ENCODE measurements at places on chromosomes 1 and 21.

- DNase-seq: no peak
Observed at GRCh38 chr1:59703918-59704378, 110.8 kb upstream of the HOOK1 start.

DNA sequence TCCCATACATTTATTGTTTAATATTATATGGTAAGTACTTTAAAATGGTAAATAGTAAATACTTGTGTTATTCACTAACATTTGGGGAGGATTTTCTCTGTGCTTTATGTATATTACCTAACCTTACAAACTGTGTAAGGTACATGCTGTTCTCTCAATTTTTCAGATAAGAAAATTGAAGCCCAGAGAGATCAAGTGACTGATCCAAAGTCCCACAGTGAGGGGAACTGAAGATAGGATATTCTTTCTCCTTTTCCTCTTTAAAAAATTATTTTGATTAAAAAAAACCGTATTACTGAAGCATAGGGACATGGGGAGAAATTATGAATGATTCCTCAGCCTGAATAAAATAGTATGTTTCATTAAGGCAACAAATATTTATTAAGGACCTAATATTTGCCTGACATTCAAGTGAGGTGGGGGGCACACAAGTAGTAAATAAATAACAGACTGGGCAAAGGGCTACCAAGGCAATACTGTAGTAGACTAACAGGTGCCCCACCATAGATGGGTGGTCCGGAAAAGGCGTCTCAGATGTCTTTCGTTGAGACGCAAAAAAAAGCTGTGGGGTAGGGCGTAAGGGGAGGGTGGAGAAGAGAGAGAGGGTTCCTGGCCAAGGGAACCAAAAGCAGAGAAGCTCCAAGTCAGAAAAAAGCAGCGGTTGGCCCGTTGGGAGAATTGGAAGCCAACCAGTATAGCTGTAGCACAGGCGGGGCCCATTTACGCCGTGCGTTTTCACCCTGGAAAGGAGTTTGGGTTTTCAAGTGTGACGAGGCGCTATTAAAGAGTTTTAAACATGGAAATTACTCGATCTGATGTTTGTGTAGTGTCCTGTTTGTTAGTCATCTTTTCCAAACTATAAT is 944 bp upstream of the AGO3 start:
- peak; percentile 63 for DNase-seq

- DNase-seq: no peak
Observed at GRCh38 chr1:32891241-32891570, 4.9 kb downstream of the HPCA start.

DNA sequence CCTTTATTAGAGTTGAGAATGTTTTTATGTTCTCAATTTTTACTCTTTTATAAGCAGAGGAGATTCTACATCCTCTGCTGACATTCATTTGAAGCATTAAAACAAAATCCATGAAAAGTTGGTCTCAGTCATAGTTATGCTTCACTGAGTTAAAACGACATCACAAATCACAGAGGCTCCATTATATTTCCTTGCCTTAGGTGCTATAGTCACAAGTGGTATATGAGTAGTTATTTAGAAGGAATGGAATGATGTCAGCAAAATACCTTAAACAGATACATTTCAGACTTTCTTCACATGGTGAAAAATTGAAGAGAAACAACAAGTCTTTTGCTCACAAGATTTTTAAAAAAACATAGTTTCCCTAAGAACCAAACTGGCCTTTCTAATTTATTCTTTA is 11.7 kb upstream of the METTL13 start:
- DNase-seq: no peak

DNA sequence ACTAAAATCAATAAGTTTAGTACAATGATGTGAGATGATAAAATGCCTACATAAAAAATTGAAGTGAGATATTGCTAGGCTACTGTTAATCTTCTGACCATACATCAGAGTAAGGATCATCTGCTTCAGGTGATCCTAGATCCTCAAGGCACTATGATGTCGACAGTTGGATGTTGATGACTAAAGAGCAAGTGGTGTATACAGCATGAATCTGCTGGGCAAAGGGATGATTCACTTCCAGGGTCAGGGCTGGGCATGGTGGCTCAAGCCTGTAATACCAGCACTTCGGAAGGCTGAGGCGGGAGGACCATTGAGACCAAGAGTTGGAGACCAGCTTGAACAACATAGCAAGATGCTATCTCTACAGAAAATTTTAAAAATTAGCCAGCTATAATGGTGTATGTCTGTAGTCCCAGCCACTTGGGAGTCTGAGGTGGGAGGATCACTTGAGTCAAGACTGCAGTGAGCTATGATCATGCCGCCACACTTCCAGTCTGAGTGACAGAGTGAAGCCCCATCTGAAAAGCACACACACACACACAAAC is 24.6 kb downstream of the NUF2 start:
- DNase-seq: no peak

DNA sequence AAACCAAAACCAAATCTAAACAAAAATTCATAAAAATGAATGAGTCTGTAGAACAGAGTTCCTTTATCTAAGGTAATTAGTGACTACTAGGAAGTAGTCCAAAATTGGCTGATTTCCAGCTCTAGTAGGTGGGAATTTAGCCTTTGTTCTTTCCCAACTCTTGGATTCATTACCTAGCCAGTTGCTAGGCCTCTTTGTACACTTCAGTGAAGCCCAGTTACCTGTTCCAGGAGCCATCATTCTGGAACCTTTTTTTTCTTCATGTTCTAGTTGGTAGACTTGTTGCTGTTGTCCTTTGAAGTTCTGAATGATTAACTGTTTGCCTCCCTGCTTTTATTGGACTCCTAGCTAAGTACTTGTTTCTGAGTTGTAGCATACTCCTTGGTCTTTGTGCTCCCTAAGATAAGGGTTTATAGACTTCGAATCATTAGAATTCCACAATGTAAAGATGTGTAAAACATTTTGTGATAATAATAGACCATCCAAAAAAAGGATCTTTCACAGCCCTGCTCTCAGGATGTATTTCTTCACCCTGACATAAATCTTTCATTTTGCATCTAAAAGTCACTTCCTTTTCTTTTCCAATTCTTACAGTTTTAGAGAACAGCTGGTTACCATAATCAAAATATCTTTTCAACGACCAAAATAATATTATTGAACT is 9.8 kb downstream of the PLA2G4A start:
- DNase-seq: no peak

- DNase-seq: no peak
Observed at GRCh38 chr1:27314169-27314568, 7.8 kb upstream of the TMEM222 start.

- DNase-seq: peak; percentile 32
Observed at GRCh38 chr1:182147136-182147820, 85.8 kb upstream of the ZNF648 start.
